ENCODE measurements at places on chromosomes 1 and 21. TPM values are rescaled to one million over a fixed set of nuclear protein-coding genes. Genes with fewer than 3 reads are reported as not detected.

GRCh38 chr21:44751799-44752636, 40.6 kb upstream of the TSPEAR start:
- no peaks in the 10 kb centered on the region for H3K4me1 ChIP-seq
- H3K36me3 ChIP-seq, result no peaks in the 10 kb centered on the region
- no peak for DNase-seq
- no peak overlapping the region for H3K27ac ChIP-seq
- H3K4me3 ChIP-seq, result no peak overlapping the region

GRCh38 chr1:235835226-235835625, 31.5 kb downstream of the LYST start:
- H3K4me3 ChIP-seq, result peak overlapping the region; percentile 29
- no peaks in the 10 kb centered on the region for H3K36me3 ChIP-seq
- no peaks in the 10 kb centered on the region for H3K27me3 ChIP-seq
- peaks cover 13% of the 10 kb centered on the region for H3K4me1 ChIP-seq

DNA sequence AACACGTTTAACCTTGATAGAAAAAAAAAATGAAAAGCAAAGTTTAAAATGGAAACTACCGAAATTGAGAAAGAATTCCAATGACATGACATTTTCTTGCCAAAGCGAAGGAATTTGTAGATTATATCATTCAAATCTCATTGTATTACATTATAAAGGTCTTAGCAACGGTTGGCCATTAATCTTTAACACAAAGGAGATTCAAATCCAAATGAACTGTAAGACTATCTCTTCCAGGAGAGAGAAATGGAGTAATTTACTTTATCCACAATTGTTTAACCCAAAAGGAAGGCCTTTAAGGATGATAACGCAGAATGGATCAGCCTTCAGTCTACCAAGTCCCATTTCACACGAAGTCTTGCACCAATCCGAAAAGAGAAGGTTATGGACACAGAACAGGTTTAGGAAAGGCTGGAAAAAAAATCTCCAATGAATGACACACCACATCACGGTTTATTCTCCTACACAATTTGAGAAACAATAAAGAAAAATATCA, 1.5 kb downstream of the ENAH start:
- peak overlapping the region; percentile 96 for H3K27ac ChIP-seq
- H3K36me3 ChIP-seq, result no peaks in the 10 kb centered on the region
- no peak for DNase-seq
- H3K4me1 ChIP-seq, result peaks cover 49% of the 10 kb centered on the region
- H3K27me3 ChIP-seq, result peaks cover 8% of the 10 kb centered on the region

GRCh38 chr1:8203056-8203455, 114.9 kb upstream of the SLC45A1 start:
- peaks cover 85% of the 10 kb centered on the region for H3K4me1 ChIP-seq
- no peaks in the 10 kb centered on the region for H3K36me3 ChIP-seq
- H3K27me3 ChIP-seq, result no peaks in the 10 kb centered on the region
- peak overlapping the region; percentile 98 for H3K27ac ChIP-seq
- no peak for DNase-seq

Gene NFASC
- 122 TPM for total RNA-seq
